ENCODE measurements at places on chromosomes 11 and 22. TPM values are rescaled to one million over a fixed set of nuclear protein-coding genes. Genes with fewer than 3 reads are reported as not detected.

Gene ZC3H12C
- total RNA-seq: 4.7 TPM

DNA sequence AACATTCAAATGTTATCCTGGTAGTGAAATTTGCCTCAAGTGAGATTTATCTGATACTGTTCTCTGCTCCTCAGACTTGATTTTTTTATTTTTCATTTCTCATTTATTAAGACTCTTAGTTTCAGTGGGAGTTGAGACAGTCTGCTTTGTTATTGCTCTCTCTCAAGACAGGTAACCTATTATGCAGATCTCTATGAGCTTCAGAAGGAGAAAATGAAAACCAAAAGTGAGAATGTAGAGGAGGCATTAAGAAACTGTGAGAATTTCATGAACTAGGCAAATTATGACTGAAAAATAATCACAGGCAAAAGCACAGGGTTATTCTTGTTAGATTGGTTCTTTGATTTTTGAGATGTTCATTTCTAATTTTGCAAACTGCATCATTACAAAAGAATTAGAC lies 290.0 kb upstream of the CHORDC1 start:
- no peak for DNase-seq

DNA sequence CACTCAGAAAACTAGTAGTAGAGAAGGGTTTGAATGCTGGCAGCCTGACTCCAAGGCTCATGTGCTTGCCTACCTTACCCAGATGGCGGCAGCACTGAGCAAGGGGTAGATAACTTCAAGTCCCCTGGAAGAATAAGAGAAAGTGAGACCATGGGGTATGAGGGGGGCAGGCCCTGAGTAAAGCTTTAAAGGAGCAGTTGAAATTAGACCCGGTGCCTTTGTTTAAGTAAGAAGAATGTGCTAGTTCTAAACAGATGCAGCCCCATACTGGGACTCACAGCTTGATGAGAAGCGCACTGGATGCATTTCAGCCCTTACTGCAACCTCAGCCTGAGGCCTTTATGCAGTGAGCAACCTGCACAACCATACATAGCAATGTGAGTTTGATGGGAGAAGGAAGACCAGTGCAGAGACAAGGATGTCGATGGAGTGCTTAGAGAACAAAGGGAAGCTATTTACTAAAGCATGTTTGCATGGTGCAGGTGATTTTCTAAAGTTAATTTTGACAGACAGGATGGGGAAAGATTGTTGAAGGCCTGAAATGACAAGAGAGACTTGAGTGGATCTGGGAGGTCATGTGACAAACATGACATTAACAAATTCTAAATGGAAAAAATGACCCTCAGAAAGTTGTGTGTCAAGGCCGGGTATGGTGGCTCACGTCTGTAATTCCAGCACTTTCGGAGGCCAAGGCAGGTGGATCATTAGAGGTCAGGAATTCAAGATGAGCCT lies 27.1 kb upstream of the TMA7B start:
- DNase-seq: peak; percentile 63

DNA sequence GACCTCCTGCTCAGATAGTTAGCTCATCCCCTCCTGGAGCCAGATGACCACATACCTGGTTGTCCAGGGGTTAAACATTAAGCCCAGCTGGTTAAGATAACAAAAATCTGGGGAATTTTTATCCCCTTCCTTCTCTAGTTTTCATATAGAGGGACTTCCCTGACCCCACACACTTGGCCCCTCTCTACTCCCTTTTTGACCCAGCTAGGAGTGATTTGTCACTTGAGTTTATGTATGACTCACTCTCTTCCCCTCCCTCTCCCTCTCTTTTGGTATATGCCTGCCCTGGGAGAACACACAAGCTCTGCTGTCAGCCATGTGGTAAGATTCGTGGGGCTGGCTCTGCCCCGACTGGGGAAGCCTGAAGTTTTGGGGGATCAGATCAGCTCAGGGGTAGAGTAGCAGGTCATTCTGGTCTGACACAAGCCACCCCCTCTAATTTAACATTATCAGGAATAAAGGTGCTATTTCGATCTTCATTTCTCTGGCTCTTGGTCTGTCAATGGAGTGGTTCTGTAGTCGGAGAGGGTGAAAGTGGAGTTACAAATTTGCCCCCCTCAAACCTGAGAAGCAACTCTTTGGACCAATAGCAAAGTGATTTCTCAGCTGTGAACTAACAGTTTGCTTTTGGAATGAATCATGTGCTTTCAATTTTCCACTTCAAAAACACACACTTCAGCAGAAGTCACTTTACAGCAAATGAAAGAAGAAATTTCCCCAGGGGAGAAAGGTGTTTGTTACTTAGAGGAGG lies 415.3 kb upstream of the CADM1 start:
- no peak for DNase-seq

Gene C11orf87
- not detected for total RNA-seq

Gene UCP2
- total RNA-seq: 6.1 TPM

- no peak for DNase-seq
Measured at GRCh38 chr11:128482512-128483191, 104.7 kb downstream of the ETS1 start.

Gene BIRC3
- 2.1 TPM for total RNA-seq

- no peak for DNase-seq
Measured at GRCh38 chr11:126307706-126308105, 3.8 kb downstream of the DCPS start.

Gene HPX
- total RNA-seq: 5,455 TPM

GRCh38 chr11:69302447-69303020 lies 8.6 kb downstream of the MYEOV start:
- DNase-seq: no peak

DNA sequence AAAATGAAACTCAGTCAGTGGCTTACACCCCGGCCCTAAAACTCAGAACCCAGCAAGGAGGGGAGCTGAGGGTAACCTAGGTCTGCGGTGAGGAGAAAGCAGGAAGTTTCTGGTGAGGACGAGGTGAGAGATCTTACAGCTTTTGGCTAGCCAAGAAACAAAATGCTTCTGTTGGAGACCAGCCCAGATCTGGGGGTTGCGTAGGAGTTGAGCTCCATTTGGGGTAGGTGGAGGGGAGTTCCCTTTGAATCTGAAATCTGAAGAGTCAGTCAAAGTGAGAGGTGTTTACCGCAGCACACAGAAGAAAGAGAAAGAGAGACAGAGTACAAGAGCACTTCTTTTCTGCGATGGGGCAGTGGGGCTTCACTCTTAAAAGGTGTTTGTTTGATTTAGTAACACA lies 29.6 kb downstream of the EHF start:
- DNase-seq: no peak

Gene POU2AF2
- total RNA-seq: not detected

Gene MYBPC3
- 0.08 TPM for total RNA-seq

GRCh38 chr22:22914726-22915669 lies 27.4 kb downstream of the IGLL5 start:
- no peak for DNase-seq

GRCh38 chr11:75474240-75474639 lies 41.2 kb upstream of the KLHL35 start:
- DNase-seq: no peak

Gene TRIM49
- total RNA-seq: not detected

Gene SLC5A1
- total RNA-seq: 1.9 TPM

Gene DMC1
- not detected for total RNA-seq

Gene PLA2G3
- not detected for total RNA-seq

- DNase-seq: peak; percentile 24
Measured at GRCh38 chr22:49255154-49255553, 572.5 kb downstream of the BRD1 start.

- DNase-seq: no peak
Measured at GRCh38 chr11:72546866-72547265, 112.5 kb upstream of the CLPB start.

GRCh38 chr11:62546929-62547625 lies 471 bp upstream of the AHNAK start:
- DNase-seq: peak; percentile 56

GRCh38 chr11:63996512-63996911 lies 10.3 kb downstream of the OTUB1 start:
- DNase-seq: no peak

Gene MRGPRE
- total RNA-seq: not detected

Measured in left lobe of liver (tissue), 2 donors.